AG09309 (cell line): ENCODE measurements at places on chromosomes 6 and 20.

DNA sequence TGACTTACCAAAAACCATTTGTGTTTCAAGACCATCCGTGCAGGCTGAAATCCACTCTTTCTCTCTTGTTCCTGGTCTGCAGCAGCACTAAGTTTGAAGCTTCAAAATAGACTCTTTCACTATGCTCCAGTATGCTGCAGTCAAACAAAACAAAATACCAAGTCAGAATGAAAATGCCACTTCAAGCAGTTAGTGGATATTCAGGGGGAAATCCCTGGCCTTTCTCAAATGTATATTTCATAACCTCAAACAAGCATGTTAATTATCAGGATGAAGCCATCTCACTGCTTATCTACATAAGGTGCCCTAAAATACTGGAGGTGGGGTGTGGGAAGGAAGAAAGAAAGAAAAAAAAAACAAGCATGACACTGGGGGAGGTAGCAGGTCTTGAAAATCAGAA, 103.5 kb downstream of the ATXN1 start:
- no peak for DNase-seq

GRCh38 chr6:35622283-35622682, 66.4 kb downstream of the FKBP5 start:
- no peak for DNase-seq

DNA sequence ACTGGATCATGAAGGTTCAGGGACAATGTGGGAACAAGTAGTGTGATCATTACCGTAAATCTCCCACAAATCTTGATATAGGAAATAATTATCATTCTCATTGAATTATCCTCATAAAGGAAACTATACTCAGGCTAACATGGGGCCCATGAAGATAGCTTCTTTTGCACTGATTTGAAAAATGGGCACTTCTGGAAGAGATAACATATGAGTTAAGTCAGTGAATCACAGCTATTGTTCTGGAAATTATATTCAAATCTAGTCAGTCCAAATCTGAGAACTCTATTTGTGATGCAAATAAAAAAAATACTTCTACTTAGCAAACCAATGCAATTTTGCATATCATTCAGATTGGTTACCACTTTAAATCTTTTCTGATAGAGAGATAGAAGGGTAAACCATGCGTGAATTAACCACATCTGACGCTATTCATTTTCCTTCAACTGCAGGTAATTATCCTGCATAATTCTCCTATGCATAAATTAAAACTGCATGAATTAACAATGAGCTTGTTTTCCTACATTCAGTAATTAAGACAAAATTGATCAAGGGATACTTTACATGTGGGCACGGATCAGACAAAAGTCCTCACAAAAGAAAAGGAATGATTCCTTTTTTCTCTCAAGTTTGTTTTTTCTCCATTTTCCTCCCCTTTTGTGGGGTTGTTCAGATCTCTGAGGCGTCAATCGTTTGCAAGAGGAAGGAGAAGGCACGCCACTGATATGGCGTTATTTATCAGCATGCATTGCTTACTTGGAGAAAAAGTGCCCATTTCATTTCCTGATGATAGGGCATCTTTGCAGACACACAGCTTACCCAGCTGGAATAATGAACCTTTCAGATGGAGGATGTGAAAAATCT, 36.4 kb downstream of the RIPOR2 start:
- no peak for DNase-seq

GRCh38 chr6:34331371-34332050, 61.0 kb downstream of the NUDT3 start:
- DNase-seq: no peak

- no peak for DNase-seq
Observed at GRCh38 chr20:21017528-21018085, 88.6 kb downstream of the LINC00237 start.
